ENCODE measurements at places on chromosomes 6 and 20.

GRCh38 chr20:59010321-59010994 is 3.4 kb upstream of the CTSZ start:
- DNase-seq: no peak

DNA sequence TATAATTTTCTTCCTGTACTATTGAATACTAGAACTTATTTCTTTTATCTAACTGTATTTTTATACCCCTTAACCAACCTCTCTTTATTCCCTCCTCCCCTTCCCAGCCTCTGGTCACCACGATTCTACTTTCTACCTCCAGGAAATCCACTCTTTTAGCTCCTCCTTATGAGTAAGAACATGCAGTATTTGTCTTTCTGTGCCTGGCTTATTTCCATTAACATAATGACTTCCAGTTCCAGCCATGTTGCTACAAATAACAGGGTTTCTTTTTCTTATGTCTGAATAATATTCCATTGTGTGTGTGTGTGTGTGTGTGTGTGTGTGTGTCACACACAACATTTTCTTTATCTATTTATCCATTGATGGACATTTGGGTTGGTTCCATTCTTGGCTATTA is 152.3 kb upstream of the OLIG3 start:
- DNase-seq: no peak

DNA sequence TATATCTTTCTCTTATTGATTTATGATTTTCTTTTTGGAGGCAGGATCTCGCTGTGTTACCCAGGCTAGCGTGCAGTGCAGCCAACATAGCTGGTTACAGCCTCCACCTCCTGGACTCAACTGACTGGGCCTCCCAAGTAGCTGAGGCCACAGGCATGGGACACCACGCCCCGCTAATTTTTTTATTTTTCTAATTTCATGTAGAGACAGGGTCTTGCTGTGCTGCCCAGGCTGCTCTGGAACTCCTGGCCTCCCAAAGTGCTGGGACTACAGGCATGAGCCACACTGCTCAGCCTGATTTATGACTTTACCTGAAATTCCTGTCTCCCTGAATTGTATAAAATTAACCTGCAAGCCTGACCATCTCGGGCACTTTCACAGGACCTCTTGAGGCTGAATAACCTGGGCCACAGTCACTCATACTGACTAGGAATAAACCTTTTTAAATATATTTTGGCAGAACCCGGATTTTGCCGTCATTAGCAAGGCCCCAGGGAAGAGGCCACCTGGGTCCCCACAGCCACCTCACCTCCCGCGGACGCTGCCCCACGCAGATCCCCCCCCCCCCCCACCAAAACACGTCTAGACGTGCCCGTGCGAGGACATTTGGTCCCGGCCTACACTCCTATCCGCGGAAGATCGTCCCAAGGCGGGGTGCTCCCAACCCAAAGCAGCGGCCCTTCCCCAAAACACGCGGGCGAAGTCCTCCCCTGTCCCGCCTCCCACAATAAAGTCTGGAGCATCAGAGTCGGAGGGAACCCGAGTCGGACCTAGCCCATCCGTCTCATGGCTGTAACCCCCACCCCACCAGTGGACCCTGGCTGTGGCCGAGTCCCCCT is 902 bp downstream of the ZNF337 start:
- no peak for DNase-seq

GRCh38 chr6:11121851-11122250 is 10.3 kb upstream of the ERVFRD-1 start:
- no peak for DNase-seq

GRCh38 chr20:64217539-64218221 is 37.9 kb upstream of the PCMTD2 start:
- DNase-seq: no peak

DNA sequence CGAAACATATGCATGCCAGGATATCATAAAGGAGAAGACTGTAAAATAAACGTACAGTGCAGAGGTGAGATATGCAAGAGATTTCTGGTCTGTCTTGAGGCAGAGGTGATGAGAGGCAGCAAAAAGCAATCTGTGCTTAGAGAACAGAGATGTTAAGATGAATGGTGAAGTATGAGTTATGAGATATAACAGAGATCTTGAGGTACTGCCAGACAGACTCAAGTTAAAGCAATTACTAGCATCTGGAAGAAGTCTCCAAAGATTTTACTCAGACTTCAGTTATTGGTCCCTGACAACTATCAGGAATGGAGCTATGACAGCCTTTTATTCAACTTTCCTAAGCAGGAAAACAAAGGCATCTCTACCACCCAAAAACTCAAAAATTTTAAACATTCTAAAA is 122.8 kb upstream of the DST start:
- no peak for DNase-seq

DNA sequence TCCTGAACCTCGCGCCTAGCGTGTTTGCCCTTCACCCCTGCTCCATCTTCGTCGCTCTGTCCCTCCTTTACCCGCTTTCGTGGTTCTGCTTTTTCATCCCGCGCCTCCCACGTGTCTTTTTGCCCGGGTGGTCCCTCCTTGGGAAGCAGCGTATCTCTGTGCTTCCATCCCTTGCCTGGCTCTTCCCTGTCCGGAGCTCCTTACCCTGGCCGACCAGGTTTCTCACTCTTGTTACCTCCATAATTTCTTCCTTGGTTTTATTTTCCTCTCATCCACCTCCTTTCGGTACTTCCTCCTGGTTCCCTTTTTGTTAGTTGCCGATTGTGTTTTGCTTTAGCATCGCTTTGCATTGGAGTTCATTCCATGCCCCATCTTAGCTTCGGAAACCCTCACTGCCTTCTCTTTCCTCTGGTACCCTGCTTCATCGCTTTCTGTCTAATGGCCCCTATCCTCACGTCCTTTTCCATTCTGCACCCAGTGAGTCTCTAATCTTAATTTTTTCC is 735 bp downstream of the FAM135A start:
- peak; percentile 15 for DNase-seq

DNA sequence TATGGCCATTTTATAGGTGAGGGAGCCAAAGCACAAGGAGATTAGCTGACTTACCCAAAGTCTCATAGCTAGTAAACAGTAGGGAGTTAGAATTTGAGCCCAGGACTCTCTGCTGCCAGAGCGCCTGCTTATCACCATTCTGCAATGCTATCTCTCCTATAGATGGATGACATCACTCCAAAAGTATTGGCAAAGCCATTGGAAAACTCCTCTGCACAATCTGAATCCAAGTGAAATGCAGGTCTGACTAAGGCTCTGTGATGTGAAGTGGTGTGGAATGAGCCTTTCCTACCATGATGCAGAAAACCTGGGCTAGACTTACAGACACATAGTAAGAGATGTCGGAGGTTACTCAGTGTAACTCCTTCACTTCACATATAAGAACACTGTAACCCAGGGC is 106.3 kb downstream of the GRM1 start:
- DNase-seq: no peak

GRCh38 chr20:46939031-46939965 is 44.7 kb downstream of the EYA2 start:
- DNase-seq: no peak

GRCh38 chr20:62685781-62686555 is 22.7 kb upstream of the NTSR1 start:
- DNase-seq: no peak

DNA sequence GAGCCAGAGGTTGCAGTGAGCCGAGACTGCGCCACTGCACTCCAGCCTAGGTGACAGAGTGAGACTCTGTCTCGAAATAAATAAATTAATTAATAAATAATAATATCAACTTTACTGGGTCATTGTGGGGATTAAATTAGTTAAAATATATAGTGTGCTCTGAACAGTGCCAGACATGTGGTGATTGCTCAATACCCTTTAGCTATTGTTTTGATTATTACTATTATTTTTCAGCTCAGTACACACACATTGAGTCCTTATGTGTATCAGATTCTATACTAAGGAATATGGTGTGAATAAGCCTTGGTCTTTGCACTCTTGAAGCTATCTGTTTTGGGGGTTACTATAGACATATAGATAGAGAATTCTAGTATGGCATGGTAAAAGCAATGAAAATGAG is 28.9 kb downstream of the TREML1 start:
- DNase-seq: no peak

DNA sequence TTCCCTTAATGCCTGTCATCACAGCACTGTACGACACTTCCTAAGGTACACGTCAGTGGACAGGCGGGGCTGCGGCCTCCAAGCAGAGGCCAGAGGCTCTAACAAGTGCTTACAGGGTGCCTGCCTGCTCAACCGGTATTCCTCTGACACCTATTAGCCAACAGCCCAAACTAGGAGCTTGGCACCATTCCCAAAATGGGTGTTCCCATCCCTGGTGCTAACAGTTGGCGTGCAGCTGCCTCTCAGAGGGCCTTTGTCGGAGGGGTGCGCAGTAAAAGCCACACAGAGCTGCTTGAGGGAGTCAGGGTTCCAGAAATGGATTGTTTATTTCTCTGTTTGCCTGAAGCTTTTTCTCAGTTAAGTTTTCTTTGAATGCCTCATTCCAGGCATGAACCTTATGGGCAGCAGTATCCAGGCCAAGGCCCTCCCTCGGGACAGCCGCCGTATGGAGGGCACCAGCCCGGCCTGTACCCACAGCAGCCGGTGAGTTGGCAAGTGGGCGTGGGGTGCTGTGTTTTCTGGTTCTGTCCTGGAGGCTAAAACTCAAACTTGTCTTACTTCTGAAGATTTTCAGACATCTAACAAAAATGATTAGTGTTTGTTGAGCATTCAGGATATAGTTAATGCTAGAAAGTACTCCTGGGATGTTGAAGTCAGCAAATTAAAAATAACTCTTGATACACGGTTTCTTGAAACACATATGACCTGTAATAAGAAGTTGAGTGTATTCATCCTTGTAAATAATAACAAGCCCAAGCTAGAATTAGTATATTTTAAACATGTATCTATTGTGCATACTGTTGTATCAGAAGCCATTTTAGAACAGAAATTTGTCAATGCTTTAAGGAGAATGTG is 124.7 kb downstream of the TMEM242 start:
- no peak for DNase-seq

- DNase-seq: no peak
Observed at GRCh38 chr6:131629651-131630050, 1.6 kb upstream of the MED23 start.

DNA sequence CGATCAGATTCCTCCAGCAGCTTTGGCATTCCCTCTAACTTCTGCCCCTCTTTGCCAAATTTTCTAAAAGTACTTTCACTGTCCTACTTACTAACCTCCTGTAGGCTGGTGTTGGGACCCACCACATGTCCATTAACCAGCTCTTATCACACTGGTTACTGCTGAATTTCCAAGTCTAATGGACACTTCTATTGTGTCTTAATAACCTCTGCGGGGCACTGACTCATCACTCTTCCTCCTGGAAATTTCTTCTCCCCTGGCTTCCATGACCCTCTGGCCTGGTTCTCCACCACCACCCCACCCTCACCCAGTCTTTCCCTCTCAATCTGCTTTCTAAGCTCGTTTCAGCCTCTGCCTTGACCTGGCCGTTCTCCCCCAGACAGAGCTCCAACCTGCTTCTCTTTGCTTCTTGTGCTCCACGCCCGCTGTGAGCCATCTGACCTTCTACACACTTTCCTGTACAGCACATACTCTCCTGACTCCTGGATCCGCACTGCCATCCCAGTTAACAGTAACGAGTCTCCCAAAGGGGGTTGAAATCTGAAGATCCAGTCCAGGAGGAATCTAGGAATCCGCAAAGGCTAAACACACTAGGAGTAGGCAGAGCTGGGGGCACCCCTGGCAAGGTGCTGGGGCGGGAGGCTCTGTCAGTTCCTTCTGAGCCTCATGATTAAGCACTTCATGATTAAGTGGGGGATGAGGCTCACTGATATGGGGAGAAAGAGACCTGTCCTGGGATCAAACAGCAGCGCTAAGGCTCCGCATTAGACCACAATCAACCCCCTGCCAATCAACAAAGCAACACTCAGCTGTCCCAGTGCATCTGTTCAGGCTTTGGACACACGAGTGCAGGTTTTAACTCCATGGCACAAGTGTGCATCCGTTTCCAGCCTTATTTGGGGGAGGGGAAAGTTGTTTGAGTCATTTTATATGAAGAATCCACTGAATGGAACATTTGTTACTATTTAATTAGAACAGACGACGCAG is 146.3 kb downstream of the LY86 start:
- DNase-seq: no peak

GRCh38 chr6:12088531-12088930 is 76.4 kb downstream of the HIVEP1 start:
- no peak for DNase-seq

DNA sequence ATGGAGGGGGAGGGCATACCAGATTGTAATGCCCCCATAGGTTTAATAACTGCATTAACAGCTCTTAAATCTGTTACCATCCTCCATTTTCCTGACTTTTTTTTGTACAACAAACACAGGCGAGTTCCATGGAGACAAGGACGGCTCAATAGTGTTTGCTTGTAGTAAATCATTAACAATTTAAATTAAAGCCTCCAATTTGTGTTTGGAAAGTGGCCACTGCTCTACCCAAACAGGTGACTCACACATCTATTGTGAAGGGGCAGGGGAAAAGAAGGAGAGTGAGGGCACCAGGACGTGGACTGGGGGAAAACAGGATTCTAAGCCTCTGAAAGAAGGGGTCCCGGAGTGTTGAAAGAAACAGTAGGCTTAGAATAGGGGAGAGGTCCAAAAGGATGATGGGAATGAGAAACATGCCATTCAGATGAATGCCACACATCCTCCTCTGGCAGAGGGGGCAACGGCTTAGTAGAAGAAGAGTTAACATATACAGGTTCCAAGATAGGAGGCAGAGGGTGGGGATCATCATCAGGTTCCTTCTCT is 6.9 kb downstream of the GLYATL3 start:
- DNase-seq: no peak

GRCh38 chr20:53578492-53579222 is 15.0 kb downstream of the ZNF217 start:
- DNase-seq: no peak

DNA sequence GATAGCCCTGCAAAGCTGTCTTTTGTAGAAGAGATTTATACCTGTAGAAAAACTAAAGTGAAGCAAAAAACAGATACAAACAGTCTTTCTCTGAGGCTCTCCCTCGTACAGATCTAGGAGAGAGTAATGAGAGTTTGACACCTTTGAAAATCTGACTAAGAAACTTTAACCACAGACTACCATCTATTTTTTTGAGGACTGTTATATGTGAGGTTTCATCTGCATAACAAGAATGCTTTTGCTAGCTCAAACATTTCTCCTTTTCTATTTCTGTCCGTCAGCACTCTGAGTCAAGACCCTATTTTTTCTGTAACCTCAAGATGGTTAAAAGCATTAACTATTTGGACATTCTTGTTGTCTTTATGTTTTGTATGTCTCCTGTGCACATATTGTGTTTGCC is 193.0 kb downstream of the BTBD3 start:
- DNase-seq: no peak

DNA sequence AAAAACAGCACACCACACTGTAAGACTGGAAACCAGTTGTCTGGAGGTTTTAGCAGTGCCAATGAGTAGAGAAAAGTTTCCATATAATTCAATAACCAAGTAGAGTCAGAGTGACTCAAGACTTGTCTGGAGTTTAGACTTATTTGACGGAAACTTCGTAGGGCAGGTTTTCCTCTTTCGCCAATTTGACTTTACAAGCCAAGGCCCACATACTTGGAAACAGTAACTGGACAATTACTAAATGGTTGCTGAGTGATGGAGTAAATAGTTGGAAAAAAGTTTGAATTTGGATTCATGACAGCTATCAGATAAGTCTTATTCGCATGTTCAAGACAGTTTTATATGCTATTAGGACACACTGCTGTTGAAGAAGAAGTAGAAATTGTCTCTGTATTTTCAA is 48.1 kb upstream of the CTAGE9 start:
- no peak for DNase-seq
